Activated T-cell treated with anti-CD3 and anti-CD28 coated beads for 48 hours (primary cell): ENCODE measurements at places on chromosomes 3 and 15.

- DNase-seq = no peak
Measured at GRCh38 chr3:130748981-130749380, 2.4 kb upstream of the PIK3R4 start.

DNA sequence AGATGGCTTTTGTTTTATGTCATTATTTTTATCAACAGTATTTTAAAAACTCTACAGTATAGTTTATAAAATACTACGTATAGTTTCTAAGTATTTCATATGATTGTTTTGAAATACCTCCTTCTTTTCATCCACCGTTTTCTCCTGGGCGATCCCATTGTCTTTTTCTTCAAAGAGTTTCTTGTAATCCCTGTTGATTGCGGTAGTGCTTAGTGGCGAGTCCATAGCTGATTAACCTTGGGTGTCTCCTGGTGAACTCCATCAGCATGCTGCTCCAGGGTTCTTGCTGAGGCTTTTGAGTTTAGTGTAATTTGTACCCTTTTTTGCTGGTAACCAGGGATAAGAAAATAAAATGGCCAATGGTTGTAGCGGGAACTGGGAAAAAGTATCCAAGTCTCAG lies 3.6 kb downstream of the PIAS1 start:
- DNase-seq = no peak

DNA sequence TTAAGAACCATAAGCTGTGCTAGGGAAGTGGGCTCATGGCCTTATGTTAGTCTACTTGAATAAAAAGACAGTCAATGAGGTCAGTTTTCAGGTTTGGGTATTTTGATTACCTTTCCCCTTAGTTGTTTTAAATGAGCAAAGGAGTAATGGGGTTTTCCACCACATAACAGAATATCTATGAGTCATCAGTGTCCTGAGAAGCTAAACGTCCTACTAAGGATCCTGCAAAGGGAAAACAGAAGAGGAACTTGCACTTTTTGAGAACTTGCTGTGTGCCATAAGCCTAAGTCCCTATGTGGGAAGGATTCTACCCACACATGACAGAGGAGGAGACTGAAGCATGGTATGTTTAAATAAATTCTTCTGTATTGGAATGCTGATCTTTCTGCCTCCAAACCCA lies 292.8 kb upstream of the TMC3 start:
- no peak for DNase-seq

DNA sequence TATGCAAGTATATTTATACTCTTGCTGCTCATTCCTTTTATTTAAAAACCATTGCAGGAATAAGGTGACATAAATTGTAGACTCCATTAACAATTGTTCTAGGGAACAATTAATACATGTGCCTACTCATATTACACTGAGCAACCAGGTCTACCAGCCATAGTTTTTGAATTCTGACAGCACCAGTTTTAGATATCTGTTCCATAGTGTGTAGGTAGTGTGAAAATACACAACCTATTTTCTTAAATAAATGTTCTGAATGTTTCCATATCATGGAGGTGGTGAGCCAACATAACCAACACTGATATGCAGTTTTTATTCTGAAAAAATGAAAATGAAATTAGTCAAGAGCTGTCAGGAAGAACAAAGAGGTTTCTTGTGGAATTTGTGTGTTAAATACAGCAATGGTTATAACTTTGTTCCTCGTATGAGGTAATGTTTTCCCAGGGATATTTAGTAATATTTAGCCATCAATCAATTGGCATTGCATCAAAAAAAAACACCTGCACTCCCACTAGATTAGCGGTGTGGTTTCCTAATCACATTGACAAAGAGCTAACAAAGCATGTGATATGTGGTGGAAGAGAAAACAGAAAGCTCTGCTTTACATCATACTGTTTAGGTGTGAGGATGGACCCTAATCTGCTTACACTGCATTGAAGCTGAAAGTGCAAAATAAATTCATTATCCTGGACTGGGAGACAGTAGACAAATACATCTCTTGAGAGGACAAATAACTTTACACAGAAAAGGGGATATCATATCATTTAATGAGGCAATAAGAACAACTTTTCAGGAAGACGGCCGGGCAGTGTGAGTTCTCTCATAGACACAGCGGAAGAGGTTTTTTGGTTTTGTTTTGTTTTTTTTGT lies 369.5 kb upstream of the THBS1 start:
- DNase-seq = no peak

DNA sequence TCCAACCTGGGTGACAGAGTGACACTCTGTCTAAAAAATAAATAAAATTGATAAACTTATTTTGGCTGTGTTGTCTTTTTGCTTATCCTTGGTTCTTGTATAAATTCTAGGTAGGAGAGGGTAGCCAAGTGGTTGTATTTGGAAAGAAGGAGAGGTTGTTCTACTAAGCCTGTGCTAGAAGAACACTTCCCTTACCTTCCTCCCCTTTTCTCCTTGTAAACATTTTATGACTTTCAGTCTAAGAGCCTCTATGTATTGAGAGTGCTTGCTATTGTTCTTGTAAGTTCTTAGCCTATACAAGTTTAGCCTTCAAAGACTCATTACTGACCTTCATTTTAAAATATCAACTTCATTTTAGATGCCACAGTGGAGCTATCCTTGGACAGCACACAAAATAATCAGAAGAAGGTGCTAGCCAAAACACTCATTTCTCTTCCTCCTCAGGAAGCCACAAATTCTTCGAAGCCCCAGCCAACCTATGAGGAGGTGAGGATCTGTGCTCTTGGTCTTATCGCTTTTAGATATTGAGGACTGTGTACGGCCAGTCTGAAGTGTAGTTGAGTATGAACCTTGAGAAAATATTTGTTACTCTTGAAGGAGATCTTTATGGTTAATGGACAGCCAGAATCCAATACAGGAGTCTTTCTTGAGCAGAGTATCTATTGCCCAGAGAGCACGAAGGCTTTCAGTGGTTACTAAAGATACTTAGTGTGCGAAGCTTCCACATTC lies 22.1 kb downstream of the SNX1 start:
- no peak for DNase-seq

- no peak for DNase-seq
Measured at GRCh38 chr15:79994615-79995014, 23.6 kb upstream of the BCL2A1 start.

DNA sequence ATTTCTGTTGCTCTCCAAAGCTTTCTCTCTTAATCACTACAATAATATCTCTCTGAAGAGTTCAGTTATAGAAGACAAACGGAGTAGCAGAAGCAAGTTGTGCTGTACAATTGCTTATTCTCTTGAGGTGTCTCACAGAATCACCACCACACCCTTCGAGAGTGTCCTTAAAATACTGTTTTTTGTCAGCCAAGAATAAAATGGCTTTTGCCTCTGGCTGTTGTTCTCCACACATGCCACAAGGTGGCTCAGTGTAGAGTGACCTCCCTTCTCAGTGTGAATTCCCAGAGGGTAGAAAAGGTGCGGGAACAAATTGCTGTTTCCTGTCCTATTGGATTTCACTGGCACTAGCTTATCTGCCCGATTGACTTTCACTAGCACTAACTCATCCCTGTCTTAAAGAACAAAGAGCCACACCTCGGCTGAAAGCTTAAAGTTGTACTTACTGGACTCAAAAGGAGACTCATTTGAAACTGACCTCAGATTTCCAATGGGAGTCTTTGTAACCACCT lies 134.2 kb upstream of the SATB1 start:
- peak; percentile 17 for DNase-seq

DNA sequence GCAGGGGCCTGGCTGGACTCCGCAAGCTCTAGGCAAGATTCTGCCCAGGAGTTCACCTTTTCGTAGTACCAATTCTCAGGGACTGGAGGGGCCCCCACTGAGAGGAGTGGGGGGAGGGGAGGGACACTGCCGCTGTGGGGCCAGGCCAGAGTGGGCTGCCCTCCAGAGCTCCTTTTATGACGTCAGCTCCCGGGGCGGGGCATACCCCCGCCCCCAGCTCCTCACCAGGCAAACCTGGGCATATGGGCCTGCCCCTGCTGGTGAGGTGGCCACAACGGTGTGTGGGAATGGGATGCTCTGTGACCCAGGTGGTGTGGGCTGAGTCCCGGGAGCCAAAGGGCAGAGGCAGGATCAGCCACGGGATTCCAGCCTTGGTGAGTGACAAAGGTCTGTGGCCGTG lies 3.3 kb downstream of the DNAJB8 start:
- no peak for DNase-seq

GRCh38 chr3:70028361-70028760 lies 28.8 kb downstream of the SAMMSON start:
- DNase-seq = no peak

DNA sequence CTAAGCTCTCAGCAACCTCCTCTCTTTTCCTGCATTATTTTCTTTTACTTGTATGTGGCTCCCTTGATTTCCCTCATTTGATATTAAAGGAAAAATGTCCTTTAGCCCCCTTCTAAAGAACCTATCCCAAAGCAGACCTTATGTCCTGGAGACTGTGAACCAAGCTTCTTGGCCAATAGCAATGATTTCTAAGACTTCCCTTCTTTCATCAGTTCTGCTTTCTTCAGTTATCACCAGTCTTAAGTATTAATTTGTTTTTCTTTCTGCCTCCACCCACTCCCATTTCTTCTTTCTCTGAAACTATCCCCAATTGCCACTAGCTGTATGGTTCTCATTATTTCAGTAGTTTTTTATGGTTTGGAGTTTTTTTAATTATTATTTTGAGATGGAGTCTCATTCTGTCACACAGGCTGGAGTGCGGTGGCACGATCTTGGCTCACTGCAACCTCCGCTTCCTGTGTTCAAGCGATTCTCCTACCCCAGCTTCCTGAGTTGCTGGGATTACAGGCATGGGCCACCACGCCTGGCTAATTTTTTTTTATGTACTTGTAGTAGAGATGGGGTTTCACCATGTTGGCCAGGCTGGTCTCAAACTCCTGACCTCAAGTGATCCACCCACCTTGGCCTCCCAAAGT lies 12.1 kb downstream of the TMOD3 start:
- DNase-seq = no peak

GRCh38 chr3:9812870-9813483 lies 2.9 kb downstream of the TTLL3 start:
- no peak for DNase-seq

GRCh38 chr3:7203969-7204847 lies 343.3 kb downstream of the GRM7 start:
- DNase-seq = no peak

DNA sequence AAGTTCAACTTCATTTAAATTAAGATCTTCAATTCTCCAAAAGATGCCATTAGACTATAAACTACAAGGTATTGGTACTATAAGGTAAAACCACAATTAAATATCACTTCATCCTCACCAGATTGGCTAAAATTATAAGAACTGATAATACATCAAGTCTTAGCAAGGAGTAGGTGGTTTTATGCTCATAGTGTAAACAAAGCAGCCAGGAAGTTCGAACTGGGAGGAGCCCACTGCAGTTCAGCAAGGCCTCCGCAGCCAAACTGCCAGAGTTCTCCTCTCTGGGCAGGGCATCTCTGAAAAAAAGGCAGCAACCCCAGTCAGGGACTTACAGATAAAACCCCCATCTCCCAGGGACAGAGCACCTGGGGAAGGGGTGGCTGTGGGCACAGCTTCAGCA lies 91.6 kb upstream of the SETMAR start:
- no peak for DNase-seq

GRCh38 chr3:8734908-8735307 lies 1.3 kb downstream of the CAV3 start:
- no peak for DNase-seq

GRCh38 chr3:48039487-48040190 lies 23.4 kb upstream of the MAP4 start:
- DNase-seq = no peak

DNA sequence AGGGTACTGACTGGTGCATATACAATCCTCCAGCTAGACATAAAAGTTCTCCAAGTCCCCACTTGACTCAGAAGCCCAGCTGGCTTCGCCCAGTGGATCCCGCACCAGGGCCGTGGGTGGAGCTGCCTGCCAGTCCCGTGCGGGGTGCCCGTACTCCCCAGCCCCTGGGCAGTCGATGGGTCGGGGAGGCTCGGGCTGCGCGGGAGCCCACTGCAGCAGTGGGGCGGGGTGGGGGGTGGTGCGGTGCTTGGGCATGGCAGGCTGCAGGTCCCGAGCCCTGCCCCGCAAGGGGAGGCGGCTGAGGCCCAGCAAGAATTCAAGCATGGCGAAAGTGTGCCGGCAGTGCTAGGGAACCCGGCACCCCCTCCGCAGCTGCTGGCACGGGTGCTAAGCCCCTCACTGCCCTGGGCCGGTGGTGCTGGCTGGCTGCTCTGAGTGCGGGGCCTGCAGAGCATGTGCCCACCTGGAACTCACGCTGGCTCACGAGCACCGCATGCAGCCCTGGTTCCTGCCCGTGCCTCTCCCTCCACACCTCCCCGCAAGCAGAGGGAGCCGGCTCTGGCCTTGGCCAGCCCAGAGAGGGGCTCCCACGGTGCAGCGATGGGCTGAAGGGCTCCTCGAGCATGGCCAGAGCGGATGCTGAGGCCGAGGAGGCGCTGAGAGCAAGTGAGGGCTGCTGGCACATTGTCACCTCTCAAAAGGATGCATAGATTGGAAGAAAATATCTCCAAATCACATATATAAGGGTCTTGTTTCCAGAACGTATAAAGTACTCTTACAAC lies 68.3 kb upstream of the PIK3R4 start:
- no peak for DNase-seq
